ENCODE measurements at places on chromosomes 3 and 15.
A peak's percentile ranks its signal among the peaks of the same experiment; 100 is the strongest.

DNA sequence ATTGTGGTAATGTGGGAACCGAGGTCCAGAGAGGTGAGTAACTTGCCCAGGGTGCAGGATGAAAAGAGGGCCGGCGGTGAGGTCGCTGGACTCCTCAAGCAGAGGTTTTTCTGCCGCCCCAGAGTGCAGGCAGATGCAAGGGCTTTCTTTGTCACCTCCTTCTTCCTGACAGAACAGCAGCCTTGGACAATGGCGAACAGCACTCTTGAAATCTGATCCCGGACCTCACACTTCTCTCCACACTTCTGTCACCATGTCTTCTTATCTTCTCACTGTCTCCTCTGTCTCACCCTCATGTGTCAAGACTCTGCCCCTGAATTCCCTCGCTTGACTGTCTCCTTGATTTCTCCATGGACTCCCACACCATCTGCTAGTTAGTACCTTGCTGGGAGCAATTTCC lies 15.4 kb upstream of the VPS8 start:
- DNase-seq: no peak

DNA sequence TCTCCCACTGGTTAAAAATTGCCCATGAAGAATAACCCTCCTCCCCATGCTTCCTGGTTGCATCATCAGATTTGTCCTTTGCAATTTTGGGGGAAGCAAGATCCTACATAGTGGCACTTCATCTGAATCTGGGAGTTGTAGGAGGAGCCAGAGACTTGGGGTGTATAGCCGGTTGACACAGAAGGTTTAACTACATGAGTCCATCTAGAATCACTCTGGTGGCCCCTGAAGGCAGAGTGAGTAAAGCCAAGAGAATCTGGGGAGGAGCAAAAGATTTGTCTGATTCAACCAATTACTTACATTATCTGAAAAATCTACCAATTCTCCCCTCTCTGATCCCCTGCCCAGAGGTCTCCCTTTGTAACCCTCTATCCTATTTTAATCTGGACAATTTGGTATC lies 50.1 kb downstream of the SYN2 start:
- DNase-seq: no peak

GRCh38 chr3:66520724-66521123 lies 19.9 kb upstream of the LRIG1 start:
- no peak for DNase-seq

- DNase-seq: no peak
These were observed 324.0 kb upstream of the SLCO3A1 start for GRCh38 chr15:91529534-91529933.

DNA sequence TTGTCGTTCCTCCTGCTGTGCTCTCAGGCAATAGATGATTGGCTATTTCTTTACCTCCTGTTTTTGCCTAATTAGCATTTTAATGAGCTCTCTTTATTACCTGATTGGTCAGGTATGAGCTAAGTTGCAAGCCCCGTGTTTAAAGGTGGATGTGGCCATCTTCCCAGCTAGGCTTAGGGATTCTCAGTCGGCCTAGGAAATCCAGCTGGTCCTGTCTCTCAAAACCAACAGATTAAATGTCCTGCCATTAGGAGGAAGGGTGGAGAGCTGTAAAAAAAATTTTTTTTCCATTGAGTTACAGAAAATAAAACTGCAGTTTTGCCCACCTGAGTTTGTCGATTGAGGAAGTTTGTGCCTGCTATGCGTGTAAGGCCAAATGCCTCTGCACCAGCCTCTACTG lies 5.4 kb upstream of the ACSBG1 start:
- no peak for DNase-seq

DNA sequence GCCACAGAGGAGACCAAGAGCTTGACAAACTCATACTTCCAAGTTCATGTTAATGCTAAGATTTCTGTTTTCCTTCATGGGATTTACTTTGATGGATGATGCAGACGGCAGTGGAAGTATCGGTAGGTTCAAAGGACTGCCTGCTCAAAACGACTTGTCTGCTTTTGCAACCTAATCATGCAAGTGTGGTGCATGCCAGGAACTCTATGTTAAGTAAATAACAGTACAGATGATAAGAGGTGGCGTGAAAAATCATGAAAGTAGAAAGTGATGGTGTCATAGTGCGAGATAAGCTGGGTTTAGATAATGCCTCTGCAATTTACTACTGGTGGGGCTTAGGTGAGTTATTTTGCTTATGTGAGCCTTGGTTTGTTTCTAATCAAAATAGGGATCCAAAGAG lies 14.7 kb upstream of the LMCD1 start:
- no peak for DNase-seq

DNA sequence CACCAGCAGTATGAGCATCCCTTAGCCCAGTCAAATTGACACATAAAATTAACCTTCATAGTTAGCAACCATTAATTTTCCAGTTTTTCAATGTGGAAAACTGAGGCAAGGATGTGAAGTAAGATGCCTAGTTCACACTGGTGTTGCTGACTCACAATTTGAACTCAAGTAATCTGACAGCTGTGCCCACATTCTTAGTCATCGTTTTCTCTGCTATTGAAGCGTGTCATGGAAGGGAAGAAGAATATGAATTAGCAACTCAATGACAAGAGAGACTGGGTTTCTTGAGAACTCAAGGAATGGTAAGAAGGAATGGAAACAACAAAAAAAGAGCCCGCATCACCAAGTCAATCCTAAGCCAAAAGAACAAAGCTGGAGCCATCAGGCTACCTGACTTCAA lies 261.4 kb downstream of the EPHA3 start:
- no peak for DNase-seq

DNA sequence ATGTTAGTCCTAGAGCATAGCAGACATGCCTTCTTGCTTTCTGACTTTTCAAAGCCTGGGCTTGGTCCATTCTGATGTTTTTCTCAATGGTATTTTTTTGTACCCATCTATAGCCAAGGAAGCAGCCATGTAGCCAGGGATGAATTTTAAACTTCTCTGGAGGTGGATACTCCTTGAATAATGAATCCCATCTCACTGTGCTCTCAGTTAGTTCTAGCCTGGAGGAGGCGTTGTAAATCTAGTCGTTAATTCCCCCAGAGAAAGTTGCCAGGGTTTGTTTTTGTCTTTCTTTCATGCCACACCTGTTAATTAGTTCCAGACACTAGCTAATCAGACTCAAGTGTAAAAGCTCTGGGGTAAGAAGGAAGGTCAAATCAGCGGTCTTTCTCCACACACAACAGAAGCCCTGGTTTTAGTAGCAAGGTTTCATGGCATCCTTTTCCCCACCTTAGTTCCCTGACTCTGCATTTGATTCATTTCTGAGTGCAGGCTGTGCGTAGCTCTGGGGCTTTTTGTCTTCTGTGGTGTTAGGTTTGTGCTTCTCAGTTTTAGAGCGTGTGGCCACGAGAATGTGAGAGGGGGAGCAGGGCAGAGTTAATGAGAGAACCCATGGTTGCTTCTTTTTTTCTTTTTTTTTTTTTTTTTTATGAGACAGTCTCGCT lies 19.7 kb downstream of the PTPRG start:
- DNase-seq: no peak

- DNase-seq: no peak
These were observed 75.3 kb downstream of the ZNF609 start for GRCh38 chr15:64535460-64536243.

- no peak for DNase-seq
These were observed 53.4 kb downstream of the FOXB1 start for GRCh38 chr15:60057554-60057953.

DNA sequence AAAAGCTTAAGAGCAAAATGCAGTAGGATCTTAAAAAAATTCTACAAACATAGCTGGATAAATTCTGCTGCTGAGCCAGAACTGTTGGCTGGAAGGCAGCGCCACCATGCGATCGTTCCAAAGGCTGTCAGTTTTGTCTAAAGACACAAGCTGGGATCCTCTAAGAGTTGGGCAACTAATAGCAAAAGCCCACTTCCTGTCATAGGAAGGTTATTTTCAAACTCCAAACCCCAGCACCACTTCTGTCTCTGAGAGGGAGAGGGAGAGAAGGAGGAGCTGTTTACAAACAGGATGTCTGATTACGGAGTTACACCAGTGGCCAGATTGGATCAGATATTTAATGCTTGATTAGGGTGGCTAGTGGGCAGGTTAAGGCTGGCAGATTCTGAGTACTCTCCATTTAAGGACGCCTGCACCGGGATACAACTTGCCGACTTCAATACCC lies 44.0 kb downstream of the EIF4E3 start:
- peak; percentile 45 for DNase-seq

DNA sequence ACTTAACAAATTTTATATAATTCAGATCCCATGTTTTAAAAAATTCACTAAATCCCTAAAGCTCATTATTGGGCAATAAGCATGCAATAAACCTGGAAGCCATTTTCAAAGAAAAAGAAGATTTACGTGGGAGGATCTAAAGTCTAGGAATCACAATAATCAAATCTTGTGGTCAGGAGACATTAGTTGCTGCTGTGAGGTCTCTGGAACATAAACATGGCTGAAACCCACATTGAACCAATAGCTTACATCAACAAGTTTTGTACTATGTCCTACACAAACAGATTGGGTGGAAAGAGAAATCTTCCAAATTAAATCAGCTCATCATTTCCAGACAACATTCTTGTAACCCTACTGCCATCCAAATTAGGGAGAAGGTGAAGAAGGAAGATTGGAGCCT lies 121.9 kb upstream of the EPHA3 start:
- DNase-seq: no peak

Measured in activated CD4-positive, alpha-beta T cell treated with anti-CD3 and anti-CD28 coated beads, Interleukin-2, Interleukin-6, amounts not matched to agents 100 ng/mL and 50 ng/mL, durations not matched to agents 16 hours and 8 hours (primary cell).